ENCODE measurements at places on chromosomes 1 and 21.

DNA sequence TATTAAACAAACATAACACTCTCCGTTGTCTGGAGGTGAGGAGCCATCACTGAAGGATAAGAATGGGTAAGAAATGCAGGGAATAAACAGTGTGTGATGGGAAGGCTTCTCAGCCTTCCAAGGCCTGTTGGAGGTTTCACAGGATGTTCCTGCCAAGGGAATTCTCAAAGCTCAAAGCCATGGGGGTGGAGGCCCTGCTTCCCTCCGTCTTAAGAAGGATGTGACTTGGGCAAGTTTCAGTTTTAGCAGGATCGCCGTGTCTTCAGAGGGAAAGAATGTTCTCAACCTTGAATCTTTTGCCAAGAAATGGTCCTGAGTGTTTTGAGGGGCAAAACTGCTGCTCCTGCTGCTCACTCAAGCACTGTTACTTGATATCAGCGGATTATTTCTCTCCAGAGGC, 41.7 kb upstream of the IL20 start:
- no peak for DNase-seq

GRCh38 chr1:169108863-169109560, 2.5 kb downstream of the ATP1B1 start:
- peak; percentile 62 for DNase-seq

DNA sequence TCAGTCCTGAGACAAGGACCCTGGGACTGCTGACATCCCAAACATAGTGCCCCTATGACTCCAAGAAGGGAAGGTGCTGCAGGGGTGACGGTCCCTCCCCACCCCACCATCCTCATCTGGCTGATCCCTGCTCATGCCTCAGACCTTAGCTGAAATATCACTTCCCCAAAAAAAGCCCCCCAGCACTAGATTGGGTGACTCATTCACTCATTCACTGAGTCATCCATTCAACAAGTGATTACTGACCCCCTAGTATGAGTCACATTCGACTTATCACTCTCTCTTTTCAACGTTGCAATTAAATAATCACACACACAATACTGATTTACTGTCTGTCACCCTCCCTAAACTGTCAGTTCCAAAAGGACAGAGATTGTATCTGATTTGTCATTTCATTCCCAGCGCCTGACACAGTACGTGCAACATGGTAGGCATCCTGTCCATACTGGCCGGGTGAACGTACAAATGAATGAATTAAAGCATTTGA, 48.6 kb downstream of the HIVEP3 start:
- peak; percentile 50 for DNase-seq

DNA sequence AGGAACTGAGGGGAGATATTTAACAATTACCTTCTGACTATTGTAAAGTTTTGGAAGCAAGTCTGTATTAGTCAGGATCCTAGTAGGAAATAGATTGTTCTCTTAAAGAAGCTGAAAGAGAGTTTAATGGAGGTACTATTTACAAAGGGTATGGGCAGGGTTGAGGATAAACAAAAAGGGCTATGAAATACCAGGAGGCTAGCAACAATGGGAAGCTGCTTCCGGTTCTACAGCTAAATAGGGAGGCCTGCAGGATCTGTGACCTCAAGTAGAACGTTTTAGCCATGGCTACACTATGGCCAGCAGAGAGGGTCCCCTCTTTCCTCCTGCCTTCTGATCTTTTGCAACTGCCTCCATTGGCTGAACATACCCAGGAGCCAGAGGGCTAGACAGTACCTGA, 117.7 kb downstream of the PDE4B start:
- no peak for DNase-seq

GRCh38 chr1:157312082-157312812, 174.1 kb upstream of the ETV3 start:
- no peak for DNase-seq

DNA sequence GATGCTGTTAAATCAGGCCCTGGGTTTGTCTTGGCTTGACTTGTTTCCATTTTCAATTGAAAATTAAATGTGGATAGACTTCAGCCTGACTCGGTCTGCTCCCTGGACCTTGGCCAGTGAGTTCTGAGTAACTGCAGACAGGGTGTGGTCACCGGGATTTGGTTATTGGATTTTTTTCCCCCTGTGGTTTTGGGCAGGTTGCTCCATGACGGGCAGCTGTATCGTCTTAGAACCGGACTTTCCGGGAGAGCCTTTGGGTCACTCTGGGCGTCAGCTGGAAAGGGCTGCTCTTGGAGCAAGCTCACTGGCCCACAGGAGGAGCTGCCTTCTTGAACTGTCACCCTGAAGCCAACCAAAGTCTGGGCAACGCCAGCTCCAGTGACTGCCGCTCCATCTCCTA, 75.0 kb downstream of the CLIC6 start:
- no peak for DNase-seq

- DNase-seq, result peak; percentile 56
Measured at GRCh38 chr1:150764617-150765101, 919 bp downstream of the CTSS start.

DNA sequence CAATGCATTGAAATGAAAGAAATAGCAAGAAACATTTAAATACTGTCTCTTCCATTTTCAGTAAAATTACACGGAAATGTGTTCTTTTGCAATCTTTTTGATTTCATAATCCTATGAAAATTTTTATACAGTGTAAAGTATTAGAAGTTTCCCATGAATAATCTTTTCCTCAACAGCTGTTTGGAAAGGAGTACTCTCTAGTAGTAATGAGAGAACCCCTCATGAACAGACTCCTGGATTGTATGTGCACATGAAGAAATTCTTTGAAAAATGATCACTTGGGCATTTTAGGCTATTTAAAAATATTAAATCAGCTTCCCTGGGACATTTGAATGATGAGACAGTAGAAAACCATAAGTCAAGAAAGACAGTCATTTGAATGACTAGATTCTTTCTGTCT, 64.4 kb downstream of the LHX9 start:
- no peak for DNase-seq

DNA sequence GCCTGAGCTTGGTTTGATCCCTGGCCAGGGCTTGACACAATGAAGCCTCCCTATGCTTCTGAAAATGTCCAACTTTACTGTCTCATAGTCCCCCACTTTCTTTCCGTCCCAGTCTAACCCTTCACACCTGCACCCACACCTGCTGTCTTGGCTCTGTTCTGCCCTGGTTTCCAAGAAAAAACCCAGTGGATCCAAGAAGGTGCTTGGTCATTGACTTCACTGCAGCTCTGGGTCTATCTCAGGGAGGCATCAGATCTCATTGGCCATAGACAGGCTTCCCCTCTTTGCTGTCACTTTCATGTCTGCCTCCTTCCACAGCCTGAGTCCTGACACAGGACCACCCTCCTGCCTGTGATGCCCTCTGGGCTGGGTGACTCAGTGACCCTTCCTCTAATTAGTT, 37.8 kb upstream of the ETV3 start:
- no peak for DNase-seq

GRCh38 chr21:33670076-33670978, 28.0 kb downstream of the ITSN1 start:
- DNase-seq, result no peak

DNA sequence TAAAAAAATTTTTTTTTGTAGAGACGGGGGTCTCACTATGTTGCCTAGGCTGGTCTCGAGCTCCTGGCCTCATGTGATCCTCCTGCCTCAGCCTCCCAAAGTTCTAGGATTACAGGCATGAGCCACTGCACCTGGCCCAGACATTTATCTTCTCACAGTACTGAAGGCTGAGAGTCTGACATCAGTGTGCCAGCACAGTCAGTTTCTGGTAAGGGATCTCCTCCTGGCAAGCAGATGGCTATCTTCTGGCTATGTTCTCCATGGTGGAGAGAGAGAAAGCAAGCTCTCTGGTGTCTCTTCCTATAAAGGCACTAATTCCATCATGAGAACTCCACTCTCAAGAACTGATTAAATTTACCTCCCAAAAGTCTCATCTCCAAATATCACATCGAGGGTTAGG, 57.8 kb upstream of the C1orf185 start:
- DNase-seq, result no peak

DNA sequence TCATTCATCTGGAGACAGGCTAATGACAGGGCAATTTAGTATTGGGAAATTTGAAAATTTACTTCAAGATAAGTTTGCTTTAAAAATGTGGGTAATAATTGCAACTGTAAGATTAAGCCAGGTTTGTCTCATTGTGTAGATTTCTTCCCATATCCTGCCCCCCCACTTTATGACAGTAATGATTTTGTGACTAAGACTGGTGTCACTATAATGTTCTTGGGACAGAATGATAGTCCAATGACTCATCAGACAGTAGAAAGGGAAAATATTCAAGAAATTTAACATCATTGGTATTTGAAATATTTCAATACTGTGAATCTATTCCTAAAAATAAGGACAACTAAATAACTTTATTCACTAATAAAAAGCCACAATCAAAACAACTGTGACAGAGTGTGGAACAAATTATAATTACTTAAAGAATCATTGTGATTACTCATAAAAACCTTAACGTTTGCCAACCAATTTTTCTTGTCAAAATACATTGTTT, 36.7 kb downstream of the FH start:
- no peak for DNase-seq

DNA sequence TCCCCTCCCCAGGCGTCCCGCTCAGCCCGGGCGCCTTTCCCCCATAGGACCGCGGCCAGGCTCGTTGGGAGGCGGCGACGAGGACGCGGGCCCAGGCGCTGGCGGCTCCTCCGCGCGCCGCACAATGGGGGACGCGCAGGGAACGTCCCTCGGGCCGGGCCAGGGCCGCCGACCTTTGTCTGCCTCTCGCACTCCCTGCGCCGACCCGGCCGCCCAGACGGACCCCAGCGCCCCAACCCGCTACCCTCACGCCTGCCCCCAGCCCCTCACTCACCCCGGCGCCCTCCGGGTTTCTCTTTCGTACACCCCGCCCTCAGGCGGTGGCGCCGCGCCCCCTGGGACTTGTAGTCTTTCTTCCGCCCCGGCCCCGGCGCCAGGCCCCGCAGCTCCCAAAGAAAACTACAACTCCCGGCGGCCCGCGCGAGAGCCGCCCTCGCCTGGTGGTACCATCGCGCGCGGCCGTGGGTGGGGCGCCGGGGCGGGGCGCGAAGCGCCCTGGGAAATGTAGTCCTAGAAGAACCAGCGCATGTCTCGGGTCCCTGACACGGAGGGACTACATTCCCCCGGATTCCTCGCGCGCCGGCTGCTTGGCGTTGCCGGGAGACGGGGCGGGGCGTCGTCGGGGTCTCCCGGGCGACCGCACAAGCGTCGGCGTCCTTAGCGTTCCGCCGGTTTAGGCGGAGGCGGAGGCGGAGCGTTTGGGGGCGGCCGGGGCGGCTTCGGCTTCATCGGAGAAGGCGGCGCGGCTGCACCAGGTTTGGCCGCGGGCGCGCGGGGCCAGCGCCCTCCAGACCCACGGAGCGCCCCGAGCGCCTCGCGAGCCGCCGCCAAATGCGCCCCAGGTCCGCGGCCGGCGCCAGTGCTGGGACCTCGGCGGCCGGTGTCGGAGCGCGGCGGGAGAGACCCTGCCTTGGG, at the start of gene C1orf159:
Gene C1orf159, minus strand, starts transcription at position 304 of the 915 bp plus-strand sequence. CDS start 24,546 bp downstream, outside the sequence.
- DNase-seq, result peak; percentile 96

GRCh38 chr21:14040386-14040785, 170.4 kb downstream of the LIPI start:
- DNase-seq, result no peak

GRCh38 chr1:82401116-82401515, 600.4 kb downstream of the ADGRL2 start:
- DNase-seq, result no peak

DNA sequence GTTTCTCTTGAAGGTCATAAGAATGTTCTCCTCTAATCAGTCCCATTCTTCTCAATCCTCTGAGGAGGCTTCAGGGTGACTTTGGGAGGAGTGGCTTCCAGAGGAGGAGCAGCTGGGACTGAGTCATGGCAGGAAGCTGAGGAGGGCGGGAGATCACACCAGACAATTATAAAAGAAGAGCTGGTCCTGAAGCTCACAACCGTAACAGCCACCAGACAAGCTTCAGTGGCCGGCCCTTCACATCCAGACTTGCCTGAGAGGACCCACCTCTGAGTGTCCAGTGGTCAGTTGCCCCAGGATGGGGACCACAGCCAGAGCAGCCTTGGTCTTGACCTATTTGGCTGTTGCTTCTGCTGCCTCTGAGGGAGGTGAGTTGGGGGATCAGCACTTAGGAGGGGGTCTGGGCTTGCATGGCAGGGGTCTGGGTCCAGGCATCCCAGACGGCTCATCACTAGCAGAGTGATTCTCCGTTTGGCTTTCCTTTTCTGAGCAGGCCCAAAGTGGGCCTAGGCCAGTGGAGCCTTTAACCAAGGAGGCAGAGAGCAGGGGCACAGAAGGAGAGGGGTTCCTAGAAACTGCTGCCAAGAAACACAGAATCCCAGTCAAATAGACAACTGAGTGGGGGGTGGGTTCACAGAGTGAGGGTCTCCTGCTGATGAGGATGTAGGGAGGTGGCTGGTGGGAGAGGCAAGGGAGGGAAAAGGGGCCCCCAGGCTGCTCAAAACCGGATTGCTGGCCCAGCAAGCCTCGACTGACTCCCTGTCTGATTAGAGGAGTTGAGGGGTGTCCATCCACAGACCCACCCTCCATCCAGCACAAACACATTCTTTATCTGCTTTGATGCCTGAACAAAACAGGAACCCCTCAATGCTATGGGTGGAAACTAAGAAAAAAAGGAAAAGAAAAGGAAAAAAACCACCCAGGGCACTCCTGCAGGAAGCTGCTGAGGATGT, at the start of gene ECM1:
Gene ECM1, plus strand, starts transcription at position 198 of the 953 bp plus-strand sequence. Its CDS starts 101 bp downstream, at position 299.
- no peak for DNase-seq

- DNase-seq, result no peak
Measured at GRCh38 chr1:172500207-172500606, 32.7 kb upstream of the SUCO start.

DNA sequence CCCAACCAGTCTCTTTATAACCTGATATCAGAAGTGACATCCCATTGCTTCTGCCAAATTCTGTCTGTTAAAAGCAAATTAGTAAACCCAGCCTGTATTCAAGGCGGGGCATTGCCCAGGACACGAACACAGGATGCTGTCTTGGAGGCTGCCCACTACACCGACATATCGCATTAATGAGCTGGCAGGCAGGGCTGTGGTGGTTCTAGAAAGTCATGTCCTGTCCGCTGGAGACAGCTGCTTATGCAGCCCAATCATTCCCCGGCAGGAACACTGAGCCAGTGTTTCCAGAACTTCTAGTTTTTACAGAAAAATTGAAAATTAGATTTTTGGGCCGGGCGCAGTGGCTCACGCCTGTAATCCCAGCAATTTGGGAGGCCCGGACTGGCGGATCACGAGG, 19.3 kb downstream of the C1orf167 start:
- no peak for DNase-seq

DNA sequence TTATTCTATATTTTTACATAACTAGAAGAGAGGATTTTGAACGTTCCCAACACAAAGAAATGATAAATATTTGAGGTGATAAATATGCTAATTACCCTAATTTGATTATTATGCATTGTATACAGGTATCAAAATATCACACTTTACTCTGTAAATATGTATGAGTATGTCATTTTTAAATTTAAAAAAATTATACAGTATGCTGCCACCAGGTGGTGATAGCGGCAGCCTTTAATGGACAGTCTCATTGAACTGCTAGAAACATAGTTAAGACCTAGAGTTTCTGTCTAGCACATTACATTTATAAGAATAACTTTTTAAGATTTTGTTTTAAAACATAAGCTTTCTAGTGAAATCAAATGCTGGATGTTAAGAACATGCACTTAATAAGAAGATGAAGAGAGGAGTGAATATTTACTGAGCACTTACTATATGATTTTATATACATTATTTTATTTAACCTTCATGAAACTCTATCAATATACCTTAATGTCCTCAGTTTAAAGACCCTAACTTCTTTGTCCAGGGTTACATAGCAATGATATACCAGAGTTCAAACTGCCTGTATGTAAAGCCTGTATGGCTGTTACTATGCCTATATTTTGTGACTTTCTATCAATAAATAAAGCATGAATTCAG, 207.1 kb downstream of the NUF2 start:
- DNase-seq, result peak; percentile 57

GRCh38 chr1:167541003-167541402, 12.6 kb downstream of the CREG1 start:
- no peak for DNase-seq

Data from common myeloid progenitor, CD34-positive (primary cell).